CD4-positive, alpha-beta T cell treated with Interleukin-17A for 1 hour (primary cell): ENCODE measurements at places on chromosomes 1 and 21.

GRCh38 chr1:201703621-201704438 lies 125.1 kb upstream of the IPO9 start:
- DNase-seq = peak; percentile 43

DNA sequence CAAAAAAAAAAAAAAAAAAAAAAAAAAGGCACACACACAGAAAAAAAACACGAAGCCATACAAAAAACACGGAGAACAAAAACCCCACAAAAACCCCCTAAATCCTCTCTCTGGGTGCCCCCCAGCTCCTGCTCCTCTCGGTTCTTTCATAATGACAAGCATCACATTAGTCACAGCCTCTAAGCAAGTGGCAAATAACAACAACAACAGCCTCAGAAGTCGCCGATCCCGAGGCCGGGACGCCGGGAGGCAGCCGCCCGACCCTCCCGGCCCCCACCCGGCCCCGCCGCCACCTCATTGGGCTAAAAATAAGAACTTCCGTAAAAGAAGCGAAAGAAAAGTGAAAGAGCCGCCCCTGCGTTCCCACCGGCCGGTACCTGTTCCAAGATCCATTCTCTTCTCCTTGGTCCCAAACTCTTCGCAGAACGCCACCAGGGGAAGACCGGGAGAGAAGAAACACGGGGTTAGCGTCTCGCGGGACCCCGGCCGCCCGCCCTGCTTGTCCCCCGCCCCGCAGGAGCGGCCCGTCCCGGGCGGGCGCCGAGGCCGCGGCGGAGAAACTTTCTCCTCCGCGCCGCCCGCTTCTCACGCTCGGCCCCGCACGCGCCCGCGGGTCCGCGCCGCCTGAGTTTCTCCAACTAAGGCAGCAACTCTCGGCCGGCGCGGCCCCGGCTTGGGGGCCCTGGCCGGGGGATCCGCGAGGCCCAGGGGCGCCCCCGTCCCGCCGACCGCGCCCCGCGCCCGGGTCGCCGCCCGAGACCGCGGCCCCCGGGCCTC lies 102.8 kb downstream of the CASZ1 start:
- DNase-seq = peak; percentile 81

- DNase-seq = peak; percentile 2
Observed at GRCh38 chr1:183022202-183023145, 746 bp upstream of the LAMC1 start.

- no peak for DNase-seq
Observed at GRCh38 chr1:23567996-23568607, 8.8 kb upstream of the ID3 start.

GRCh38 chr1:62228136-62228882 lies 33.7 kb downstream of the L1TD1 start:
- no peak for DNase-seq

DNA sequence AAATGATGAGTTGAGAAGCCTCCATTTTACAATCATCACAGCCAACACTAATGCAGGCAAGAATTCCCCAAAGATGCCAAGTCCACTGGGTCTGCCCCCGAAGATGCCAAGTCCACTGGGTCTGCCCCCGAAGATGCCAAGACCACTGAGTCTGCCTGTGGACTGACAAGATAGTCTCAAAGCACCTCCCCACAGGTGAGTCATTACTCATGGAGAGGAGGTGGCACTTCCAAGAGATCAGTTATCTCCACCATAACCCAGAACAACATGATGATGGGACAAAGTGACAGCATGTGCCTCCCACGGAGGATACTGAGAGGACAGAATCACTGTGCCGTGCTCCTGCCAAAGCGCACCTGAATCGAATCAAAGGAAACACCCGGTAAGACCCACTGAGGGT lies 4.8 kb downstream of the PTTG1IP start:
- DNase-seq = no peak

DNA sequence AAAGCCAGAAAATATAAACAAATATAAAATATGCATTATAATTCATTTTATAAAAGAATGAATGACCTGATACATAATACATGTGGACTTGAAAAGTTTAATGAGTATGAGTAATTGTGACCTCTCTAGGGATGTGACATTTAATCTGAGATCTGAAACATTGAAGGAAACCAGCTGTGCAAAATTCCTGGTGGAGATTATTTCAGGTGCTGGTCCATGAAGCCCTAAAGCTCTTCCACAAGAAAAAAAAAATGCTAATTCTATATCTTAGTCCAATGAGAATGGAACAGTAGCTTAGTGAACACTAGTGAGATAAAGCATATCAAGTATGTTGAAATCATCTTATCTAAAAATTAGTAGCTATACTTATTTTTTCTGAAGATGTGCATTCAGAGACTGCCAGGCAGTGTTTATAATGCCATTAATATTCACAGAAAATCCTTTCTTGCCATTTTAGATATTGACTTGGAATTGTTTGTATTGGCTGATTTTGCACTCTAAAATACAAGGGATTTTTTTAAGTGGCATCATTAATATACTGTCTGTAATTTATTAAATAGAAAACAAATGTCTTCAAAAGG lies 1485.9 kb downstream of the PLA2G4A start:
- DNase-seq = no peak

- no peak for DNase-seq
Observed at GRCh38 chr1:64121766-64122385, 81.5 kb upstream of the UBE2U start.

DNA sequence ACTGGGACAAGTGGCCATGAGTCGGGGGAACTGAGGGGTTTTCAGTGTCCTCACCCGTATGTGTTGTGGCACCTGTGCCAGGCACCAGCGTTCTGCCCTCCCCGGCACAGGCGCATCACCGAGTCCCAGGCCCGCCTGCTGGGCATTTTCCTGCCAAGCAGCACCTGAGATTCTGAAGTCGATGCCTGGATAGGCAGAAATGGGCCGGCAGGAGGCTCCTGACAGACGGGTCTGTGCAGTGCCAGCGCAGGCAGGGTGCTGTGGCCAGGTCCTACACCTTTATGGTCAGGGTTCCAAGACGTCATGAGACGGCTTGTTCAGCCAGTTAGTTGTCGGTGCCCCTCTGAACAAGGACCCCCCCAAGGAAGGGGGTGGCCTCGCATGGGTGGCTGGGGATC lies 10.6 kb downstream of the FAAP20 start:
- no peak for DNase-seq

DNA sequence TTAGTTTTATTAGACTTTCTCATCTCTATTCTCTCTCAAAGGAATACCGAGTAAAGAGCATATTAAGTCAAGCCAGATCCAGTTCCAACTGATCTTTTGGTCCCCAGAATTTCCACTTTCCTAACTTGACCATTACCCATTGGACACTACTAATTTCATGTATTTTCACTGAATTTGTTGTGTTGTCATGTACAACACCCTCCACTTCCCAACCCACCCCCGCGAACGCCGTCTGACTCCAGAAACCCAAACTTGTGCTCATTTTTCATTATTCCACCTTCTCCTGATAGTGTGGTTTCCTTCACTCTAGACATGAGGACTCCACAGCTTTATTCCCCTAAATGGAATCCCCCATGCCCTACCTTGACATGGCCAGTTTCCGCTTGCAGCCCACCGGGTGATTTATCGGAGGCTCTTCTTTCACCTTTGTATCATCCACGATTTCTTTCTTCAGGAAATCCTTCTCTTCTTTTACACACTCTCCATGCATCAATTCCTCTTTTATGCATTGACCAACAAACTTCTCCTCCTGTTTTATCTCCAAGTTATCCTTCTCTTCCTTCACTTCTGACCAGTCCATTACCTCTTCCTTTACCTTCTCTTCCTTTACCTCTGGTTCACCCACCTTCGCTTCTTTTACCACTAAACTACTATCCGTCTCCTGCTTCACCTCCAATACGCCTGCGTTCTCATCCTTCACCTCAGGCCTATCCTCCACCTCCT lies 805 bp downstream of the ZNHIT6 start:
- DNase-seq = no peak

DNA sequence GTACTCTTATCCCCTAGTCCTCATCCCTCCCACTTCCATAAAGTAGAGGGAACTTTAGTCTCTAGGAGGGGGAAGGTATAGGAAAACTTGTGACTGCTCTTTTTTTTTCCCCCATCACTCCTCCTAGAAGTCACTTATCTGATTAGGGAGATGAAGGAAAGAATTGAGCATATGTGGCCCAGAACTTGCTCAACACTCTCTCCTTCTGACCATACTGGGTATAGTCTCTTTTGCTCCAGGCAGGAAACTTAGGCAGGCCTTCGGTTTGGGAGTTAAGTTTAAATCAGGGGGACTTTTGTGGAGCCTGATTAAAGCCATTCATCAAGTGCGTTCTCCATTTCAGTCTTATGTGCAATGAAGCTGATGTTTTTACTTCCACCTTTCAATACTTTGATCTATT lies 5.8 kb downstream of the UBE2U start:
- DNase-seq = no peak

DNA sequence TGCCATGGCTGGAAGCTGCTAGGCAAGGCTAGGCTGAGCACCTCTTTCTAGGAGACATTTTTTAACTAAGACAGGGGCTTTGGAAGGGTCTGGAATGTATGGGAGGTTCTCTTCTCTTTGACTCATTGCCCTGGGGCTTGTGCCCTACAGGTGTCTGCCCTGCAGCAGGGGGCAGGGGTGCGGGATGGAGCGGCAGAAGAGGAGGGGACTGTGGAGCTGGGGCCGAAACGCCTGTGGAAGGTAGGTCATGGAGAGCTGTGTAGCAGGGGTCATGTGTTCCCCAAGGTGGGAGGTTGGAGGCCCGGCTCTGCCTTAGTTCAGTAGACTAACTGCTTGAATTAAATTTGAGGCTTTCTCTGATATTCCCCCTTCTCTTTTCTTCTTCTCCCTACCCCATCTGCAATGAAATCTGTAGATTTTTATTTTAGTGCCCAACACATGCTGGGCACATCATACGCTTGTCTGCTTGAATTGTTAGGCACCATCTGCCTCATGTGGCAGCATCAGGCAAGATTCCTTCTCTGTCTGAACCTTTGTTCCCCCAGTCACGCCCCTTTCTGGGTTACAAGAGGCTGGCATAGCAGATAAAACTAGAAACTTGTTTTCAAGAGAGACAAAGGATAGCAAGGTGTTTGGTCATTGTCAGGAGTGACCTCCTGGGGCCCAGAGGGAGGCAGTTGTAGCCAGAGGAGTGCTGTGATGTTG lies 18.4 kb downstream of the PPFIA4 start:
- DNase-seq = no peak

DNA sequence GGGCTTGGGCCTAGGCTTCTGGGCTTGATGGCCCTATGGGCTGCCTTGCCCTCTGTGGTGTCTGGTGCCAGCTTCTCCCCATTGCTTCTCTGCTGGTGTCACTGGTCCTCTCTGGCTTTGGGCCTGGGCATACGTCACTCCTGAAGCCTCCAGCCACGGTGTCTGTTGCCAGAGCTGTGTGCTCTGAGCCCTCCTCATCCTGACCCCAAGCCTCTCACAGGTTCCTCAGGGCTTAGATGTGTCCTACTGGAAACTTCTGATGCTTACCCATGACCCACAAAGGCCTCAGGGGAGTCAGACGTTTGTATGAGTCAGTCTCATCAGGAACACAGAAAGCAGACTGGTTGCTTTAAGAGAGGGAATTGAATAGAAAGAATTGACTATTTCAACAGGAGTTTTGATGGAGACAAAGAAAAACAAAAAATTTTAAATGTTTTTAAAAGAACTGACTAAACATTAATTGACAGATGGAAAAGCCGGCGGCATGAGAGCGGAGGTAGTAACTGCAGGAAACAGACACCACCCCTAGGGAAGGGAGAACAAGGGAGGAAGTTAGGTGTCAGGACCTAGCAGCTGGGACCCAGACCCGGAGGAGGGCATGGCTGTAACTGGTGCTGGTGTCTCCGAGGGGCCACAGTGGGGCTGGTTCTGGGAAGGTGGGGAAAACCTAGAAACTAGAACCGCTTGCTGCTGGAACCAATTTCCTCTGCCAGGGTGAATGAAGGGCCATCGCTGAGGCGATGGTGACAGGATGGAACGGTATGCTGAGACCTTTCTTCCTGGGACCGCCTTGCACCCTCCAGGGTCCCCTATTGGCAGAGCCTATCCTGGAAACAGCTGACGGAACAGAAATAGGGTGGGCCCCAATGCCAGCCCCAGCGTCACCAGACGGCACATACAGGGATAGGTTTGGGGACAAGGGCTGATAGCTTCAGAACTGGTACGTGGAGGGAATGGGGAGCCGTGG lies 40.0 kb upstream of the CITED4 start:
- DNase-seq = no peak

- DNase-seq = no peak
Observed at GRCh38 chr1:74193908-74194307, 4.1 kb downstream of the LRRIQ3 start.

- DNase-seq = no peak
Observed at GRCh38 chr1:107487506-107487905, 346.7 kb downstream of the NTNG1 start.

- no peak for DNase-seq
Observed at GRCh38 chr1:240719953-240720700, 108.2 kb upstream of the GREM2 start.

DNA sequence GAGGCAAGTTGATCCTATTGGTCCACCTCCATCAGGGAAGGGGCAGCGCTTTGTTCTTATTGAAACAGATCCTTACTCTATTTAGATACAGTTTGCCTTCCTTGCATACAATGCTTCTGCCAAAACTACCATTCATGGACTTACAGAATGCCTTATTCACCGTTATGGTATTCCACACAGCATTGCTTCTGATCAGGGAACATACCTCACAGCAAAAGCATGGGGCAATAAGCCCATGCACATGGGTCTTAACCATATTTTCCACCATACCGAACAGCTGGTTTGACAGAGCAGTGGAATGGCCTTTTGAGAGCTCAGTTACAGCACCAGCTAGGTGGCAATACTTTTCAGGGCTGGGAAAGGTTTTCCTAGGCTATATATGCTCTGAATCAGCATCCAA lies 544.8 kb upstream of the ADGRL4 start:
- DNase-seq = no peak

DNA sequence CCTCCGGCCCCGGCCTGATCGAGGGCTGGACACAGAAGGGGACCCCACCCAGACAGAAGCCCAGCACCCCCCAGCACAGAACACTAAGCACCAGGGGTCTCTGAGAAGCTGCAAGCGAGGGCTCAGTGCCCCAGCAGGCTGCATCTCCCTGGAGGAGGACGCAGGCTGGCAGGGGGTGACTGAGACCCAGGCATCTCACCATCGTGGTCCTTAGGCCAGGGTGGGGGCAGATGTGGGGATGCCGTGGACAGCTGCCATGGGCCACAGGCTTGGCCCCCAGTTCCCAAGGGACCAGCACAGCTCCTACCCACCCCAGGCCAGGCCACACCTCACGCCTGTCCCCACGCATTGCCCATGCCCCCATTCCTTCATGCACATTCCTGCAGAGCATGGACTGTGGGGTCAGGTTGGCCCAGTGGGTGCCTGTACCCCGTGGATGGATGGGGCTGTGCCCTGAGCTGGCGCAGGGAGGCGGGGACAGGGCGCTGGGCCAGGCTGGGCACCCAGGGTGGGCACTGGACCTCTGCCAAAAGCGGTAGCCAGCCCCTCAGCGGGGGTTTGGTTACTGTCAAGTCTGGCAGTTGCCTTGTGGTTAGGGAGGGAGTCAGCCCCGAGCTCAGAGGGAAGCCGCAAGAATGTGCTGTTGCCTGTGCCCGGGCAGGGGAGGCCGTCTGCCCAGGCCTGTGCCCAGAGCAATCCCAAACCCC lies 61.5 kb downstream of the ARHGEF16 start:
- DNase-seq = no peak

DNA sequence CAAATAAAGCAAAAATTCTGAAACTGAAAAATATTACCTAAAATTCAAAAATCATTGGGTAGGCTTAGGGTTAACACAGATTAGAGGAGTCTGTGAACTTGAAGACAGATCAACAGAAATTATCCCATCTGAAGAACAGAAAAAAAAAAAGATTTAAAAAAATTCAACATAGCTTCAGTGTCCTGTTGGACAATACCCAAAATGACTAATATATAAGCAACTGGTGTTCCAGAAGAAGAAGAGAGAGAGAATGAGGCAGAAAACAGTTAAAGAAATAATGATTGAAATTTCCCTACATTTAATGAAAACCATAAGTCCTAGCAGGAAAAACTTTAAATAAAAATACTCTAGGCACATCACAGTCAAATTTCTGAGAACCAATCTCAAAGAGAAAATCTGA lies 31.5 kb downstream of the TMCO1 start:
- no peak for DNase-seq
